ENCODE measurements at places on chromosomes 2 and 18. TPM values are rescaled to one million over a fixed set of nuclear protein-coding genes. Genes with fewer than 3 reads are reported as not detected.

Gene SLC16A14
- total RNA-seq, result 1.0 TPM

Gene ACADL
- total RNA-seq, result not detected

Gene ATG16L1
- 16.4 TPM for total RNA-seq

Gene MATN3
- 3.9 TPM for total RNA-seq

Gene CRYGC
- total RNA-seq, result not detected

Gene GCG
- not detected for total RNA-seq

Gene G6PC2
- total RNA-seq, result not detected

Gene SKOR2
- not detected for total RNA-seq

Gene SPATA3
- total RNA-seq, result not detected

Gene KCNIP3
- 2.0 TPM for total RNA-seq
